Large intestine (tissue), 12 donors: ENCODE measurements at places on chromosomes 7 and 10. TPM values are rescaled to one million over a fixed set of nuclear protein-coding genes. Genes with fewer than 3 reads are reported as not detected.

SLC18A3 gene
- 3.5 TPM for polyA plus RNA-seq

C10orf105 gene
- polyA plus RNA-seq, result 0.27 TPM

ACTL6B gene
- polyA plus RNA-seq, result 2.9 TPM

UCN3 gene
- 11.4 TPM for polyA plus RNA-seq

PILRA gene
- 5.8 TPM for polyA plus RNA-seq

TMEM229A gene
- 3.7 TPM for polyA plus RNA-seq

C7orf33 gene
- not detected for polyA plus RNA-seq

CPSF4 gene
- polyA plus RNA-seq, result 29.6 TPM

PDLIM1 gene
- 334 TPM for polyA plus RNA-seq

GRCh38 chr7:55055479-55055878 lies 36.7 kb downstream of the EGFR start:
- no peak for DNase-seq

- DNase-seq, result no peak
These were observed 100.6 kb downstream of the LRRC4 start for GRCh38 chr7:127930341-127931328.

- DNase-seq, result peak; percentile 39
These were observed at the start of gene HACD1 for GRCh38 chr10:17617031-17617911. Gene HACD1, minus strand, starts transcription at chr10:17617374. Its CDS starts 35 bp downstream, at chr10:17617339.

GRCh38 chr7:79216236-79216635 lies 237.2 kb downstream of the MAGI2 start:
- DNase-seq, result no peak

DNA sequence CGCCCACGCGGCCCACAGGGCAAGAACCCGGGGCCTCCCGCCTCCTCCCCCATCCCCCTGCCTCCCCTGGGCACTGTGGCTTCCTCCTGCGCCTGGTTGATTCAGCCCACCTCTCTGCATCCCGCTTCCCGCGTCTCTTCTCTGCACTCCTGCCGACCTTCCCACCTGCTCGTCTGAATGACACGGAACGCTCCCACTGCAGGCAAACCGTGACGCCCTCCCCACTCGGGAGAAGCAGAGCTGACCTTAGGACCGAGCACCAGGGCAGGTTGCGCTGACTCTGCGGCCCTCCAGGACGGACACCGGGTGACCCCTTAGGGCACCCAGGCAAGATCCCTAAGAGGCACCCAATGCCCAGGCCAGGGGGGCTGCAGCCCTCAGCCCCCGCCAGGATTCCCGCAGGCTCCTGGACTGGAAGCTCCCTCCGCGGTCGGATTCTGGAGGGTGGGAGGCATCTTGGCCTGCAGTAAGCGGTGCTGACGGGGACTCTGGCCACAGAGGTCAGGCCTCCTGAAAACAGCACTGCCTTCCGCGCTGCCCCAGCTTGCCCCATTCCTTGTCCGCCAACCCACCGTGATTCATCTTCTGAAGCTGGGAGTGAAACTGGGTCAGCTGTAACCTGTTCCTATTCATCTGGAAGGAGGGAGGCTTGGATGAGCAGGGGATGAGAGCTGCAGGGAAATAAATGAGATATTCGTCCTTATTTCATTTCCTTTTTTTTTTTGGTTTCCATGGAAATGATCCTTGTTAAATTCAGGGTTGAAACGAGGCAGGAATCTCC lies 990 bp downstream of the CALML3 start:
- DNase-seq, result no peak

- DNase-seq, result no peak
These were observed 26.9 kb downstream of the NACAD start for GRCh38 chr7:45061806-45062425.

DNA sequence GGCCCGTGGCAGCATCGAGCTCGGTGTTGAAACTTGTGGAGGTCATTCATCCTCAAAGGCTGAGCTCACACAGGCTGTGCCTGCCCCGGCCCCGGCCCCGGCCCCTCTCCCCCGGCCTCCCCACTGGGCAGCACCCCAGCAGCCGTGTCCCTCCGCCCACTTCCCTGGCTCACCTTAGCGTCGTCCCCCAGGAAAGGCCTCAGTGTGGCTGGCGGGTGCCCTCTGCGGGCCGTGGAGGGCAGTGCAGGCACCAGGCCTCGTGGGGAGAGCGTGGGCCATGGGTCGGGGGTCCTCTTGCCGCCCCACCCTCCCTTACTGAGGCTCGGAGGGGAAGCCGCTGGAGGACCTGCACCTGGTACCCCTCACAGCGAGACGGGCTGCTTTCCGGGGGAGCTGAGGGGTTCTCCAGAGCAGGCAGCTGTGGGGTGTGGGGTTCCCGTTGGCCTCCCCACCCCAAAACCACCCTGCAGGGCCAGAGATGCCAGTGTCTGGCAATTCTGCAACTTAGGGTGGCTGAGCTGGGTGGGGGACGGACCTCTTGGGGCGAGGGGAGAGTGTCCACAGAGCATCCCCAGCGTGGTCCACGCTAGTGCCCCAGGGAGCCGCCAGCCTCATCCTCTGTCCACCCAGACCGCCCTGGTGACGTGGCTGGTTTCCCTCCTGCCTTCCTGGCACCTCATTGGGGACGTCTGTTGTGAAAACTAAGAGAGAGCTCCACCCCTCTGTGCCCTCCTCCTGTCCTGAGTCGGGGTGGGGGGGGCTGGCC lies 44.2 kb upstream of the DPYSL4 start:
- DNase-seq, result no peak

- DNase-seq, result no peak
These were observed 198.8 kb downstream of the TNS3 start for GRCh38 chr7:47383072-47383471.

GRCh38 chr10:20417791-20418190 lies 479.3 kb downstream of the NEBL start:
- no peak for DNase-seq

- DNase-seq, result no peak
These were observed 35.2 kb downstream of the STK17A start for GRCh38 chr7:43618073-43618472.

DNA sequence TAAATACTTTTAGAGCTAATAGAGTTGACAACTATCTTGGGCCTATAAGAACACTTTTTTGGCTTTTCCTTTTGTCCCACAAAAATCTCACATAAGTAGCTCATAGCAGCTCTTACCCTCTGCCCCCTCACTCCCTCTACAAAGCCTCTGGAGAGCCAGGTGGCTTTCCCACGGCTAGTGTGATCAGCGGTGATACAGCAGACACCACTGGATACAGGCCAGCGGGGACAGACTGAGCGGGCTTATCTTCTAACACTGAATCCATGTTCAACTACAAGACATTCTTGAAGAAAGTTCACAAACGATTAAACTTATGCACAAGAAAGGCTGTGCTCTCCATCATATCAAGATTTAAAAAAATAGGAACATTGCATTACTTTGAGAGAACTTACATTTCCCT lies 377.2 kb downstream of the PARD3 start:
- no peak for DNase-seq

DNA sequence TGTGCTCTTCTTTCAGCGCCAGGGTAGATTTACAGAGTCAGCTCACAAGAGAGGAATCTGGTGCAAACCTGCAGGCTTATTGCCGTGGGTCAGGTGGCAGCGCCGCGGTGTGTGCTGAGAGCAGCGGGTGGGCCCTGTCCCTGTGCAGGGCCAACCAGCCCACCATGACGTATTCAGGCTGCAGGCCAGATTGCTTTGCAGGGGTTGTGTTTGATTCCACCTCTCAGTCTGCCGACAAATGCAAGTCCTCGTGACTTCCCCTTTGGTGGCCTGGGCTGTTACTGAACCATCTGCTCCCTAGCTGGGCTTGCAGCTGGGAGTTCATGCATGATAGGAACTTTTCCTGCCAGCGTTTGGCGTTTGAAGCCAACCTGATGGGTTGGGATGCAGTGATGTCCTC lies 66.7 kb upstream of the LEP start:
- no peak for DNase-seq

DNA sequence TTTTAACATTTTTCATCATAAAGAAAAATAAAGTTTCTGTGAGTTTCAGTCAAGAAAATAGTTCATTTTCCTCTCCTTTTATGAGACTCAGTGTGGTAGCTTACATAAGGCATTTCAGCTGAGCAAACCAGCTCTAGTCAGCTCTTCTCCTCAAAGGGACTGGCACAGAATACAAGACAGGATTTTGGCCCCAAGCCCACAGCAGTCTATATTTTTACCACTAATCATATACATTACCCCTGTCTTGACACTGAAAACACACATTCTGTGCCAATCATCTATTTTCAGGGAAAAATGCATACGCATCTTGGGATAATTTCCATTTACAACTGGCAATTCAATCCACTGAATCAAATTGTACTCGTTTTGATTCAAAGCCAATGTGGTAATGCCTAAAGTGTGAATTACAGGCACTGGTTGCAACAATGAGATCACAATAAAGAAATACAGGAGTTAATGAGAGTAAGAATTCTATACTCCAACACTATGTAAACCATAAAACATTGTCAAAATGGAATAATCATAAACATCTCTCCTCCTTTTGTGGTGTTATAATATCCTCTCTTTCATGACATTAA lies 186.4 kb downstream of the CACNA2D1 start:
- DNase-seq, result no peak

GRCh38 chr7:129657363-129657762 lies 45.8 kb downstream of the NRF1 start:
- no peak for DNase-seq

- no peak for DNase-seq
These were observed 770.2 kb downstream of the GRID1 start for GRCh38 chr10:85596389-85596788.

DNA sequence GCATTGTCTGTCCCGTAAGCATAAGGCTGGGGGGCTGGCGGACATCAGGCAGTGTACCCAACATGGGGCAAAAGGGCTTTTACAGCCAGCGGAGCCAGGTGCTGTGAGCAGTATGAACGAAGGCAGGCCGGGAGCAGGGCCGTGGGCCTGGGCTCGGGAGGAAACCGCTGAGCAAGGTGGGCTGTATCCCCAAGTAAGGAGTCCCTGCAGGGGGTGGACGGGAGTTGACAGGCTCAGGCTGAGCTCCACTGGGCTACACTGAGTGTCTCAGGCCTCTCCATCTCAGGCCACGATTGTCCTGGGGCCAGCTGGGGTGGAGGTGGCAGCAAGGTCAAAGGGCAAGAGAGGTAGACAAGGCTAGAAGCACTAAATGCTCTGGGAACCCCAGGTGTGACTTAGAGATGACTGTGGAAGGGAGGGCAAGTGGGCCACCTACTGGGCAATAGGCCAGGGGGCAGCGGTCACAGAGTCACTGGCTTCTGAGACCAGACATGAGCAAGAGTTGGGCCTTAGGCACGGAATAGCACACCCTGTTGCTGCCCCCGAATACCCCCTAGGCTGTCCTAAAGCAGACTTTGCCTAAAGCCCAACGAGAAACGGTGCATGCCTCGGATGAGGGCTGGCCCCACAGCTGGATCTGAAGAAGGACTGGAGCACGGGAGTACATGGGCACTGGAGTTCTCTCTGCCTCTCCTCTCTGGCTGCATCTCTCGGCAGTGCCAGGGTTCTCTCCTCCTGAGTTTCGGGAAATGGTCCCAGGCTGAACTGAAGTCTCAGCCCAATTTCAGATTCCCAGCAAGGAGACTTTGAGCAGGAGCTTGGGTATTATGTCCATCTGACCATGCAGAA lies 10.8 kb upstream of the RAMP3 start:
- DNase-seq, result no peak

GRCh38 chr7:120799813-120800475 lies 58.0 kb downstream of the TSPAN12 start:
- DNase-seq, result no peak

GRCh38 chr7:147571436-147572185 lies 1019.0 kb upstream of the C7orf33 start:
- no peak for DNase-seq

GRCh38 chr10:109762555-109762954 lies 160.8 kb downstream of the XPNPEP1 start:
- no peak for DNase-seq

- DNase-seq, result no peak
These were observed 516.1 kb downstream of the NRG3 start for GRCh38 chr10:82390866-82391658.

DNA sequence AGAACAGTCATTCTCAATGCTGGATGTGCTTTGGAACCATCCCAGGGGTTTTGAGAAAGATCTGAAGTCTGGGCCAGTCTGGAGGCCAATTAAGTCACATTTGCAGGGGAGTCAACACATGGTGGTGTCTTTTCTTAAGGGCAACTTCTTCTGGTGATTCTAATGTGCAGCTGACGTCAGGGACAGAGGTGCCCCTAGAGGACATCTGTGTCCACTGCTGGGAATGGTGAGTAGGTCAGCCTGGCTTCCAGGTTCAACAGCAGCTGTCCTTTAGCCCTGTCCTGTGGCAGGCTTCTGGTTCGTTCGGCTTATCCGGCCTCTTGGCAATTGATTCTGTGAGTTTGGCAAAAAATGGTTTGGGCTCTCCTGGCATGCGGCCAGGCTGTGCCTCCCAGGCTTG lies 269.7 kb upstream of the HABP2 start:
- no peak for DNase-seq

DNA sequence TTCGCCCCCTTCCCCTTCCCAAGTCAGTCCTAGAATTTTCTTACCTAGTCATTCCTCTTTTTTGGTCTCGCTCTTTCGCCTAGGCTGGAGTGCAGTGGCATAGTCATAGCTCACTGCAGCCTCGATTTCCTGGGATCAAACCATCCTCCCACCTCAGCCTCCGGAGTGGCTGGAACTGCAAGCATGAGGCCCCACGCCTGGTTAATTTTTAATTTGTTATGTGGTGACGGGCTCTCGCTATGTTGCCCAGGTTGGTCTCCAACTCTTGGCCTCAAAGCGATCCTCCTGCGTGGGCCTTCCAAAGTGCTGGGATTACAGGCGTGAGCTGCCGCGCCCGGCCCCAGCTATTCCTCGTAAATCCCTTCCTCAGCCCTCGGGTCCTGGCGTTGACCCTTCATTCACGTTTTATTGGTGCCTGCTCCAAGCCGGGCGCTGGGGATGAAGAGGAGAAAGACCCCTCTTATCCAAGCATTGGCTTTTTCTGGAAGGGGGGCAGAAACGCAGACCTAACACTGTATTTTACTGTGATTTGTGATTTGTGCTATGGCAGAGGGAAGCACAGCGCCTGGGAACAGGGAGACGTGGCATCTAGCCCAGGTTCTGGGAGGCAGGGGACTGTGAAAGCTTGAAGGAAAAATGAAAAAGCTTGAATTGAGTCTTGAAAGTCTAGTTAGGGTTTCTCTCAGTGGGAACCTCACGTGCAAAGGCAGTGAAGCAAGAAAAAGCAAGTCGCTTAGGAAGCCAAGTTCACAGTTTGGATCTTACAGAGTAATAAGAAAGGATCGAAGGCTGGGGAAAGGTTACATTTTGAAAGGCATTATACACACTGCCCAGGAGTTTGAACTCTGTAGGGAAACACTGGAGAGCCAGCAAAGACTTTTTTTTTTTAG lies 516 bp downstream of the ZNHIT1 start:
- peak; percentile 66 for DNase-seq

DNA sequence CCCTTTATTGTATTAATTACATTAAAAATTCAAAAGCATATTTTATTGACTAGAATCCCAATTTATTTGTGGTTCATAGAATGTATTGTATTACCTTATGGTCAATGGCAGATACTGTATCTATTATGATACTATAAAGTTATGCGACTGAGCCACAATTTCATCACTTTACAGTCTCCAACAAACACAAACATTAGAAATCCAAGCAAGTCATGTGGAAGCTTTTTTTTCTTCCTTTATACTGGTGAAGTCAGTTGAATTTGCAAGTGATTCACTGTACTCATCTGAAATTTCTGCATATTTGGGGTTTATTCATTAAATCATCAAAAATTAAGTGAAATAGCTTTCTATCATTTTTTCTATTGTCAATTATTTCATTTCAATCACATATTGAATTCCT lies 54.3 kb downstream of the BMPER start:
- no peak for DNase-seq

GRCh38 chr10:45460235-45460878 lies 86.3 kb downstream of the ALOX5 start:
- no peak for DNase-seq
